ENCODE measurements at places on chromosomes 1 and 21.

- no peak for DNase-seq
Observed at GRCh38 chr1:12147201-12147701, 19.5 kb upstream of the TNFRSF1B start.

DNA sequence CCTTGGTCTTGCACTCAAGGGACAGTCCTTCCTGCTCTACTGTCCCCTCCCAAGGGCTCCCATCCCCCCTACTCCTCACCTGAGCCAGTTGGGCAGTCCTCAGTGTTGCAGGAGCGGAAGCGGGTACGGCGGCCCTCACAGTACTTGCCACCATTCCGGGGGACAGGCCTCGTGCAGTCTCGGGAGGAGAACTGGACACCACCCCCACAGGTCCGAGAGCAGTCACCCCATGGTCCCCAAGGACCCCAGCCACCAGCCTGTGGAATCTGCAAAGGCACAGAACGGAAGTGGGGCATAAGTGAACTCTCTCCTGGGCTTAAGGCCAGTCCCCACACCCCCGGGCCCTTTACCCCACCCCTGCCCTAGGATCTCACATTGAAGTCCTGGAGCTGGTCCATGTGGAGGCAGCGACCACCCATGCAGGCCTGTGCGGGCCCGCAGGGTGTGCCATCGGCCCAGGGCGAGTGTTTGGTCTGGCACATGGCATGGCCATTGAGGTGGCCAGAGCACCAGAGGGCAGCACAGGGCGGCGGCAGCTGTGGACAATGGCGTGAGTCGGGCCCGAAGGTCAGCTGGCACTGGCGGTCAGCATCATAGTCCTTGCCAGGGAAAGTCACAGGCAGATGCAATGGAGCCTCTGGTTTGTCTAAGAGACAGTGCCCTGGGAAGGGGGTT is 5.2 kb downstream of the ADAMTS4 start:
- no peak for DNase-seq

DNA sequence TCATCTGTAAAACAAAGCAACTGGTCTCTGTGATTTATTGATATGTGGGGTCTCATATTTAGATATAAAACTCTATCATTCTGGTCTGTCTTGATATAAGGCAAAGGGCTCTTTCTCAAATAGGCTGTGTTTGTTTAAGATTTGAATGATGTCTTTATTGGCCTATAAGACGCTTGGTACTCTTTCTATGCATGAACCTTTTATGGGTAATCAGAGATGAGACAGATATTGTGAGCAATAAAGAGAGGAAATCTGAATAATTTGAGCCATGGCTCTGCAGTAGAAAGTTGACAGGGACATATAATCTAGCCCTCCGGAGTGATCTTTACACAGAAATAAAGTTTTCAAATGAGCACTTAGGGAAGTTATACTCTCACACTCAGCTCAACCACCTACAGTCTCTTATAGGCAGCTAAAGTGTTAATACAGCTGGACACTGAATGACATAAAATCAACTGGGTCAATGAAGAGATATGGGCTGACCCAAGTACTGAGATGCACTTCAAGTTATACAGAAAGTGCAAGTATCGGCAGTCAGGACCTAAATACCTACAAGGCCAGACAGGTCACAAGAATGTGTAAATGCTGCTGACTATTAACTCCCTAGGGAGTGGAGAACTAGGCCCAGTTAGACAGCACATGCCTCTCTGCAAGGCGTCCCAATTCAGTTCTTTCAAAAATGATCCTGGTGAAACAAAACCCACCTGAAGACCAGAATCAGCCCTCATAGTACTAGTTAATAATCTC is 111.0 kb downstream of the PTPN14 start:
- DNase-seq = no peak

DNA sequence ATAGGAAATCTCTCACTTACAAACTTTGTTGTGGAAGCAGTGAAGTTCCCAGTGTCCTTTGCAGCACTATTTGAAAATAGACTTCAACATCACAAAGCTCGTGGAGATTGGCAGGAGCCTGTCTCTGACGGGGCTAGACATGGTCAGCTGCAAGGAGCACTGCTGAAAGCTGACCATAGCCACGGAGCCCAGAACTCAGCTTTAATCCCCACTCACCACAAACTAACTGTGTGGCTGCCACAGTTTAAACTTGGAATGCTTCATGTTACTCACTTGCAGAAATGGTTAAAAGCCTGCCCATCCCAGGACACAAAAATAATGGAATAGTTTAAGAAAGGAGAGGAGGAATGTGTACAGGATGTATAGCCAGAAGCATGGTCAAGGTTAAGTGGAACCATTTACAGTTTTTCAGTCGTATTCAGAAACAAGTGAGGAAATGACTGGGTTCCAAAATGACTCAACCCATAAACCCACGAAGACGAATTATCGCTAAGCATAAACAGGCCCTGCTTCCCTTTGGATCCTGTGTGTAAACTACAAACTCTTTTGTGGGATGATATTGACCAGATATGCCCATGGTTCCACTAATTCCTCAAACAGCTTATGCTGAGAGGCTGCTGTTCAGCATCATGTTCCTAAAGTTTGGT is 18.2 kb downstream of the DNALI1 start:
- DNase-seq = no peak

- DNase-seq = no peak
Observed at GRCh38 chr1:96837057-96837780, 115.6 kb downstream of the PTBP2 start.

GRCh38 chr1:8424539-8425116 is 106.7 kb downstream of the SLC45A1 start:
- no peak for DNase-seq

GRCh38 chr1:23810818-23811540 is 10.4 kb upstream of the GALE start:
- DNase-seq = no peak

GRCh38 chr1:168506204-168506819 is 37.5 kb downstream of the XCL2 start:
- no peak for DNase-seq

DNA sequence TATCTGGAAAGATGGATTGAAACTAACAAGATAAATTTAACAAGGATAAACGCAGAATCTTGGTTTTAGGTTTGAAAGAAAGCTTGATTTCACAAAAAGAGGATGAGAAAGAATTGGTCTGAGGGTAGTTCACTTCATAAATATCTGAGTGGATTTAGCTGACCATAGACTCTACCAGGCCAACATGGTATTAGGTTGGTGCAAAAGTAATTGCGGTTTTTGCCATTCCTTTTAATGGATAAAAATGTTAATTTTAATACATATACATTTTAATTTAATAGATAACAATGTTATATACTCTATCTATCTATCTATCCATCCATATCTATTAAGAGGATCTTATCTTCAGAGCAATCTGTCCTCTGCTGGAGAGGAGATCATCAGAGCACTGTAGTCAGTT is 70.2 kb upstream of the PLXNA2 start:
- DNase-seq = no peak

GRCh38 chr1:42231253-42231652 is 66.7 kb upstream of the GUCA2A start:
- no peak for DNase-seq

- DNase-seq = no peak
Observed at GRCh38 chr1:224329484-224329841, 509 bp downstream of the NVL start.

- no peak for DNase-seq
Observed at GRCh38 chr1:221549815-221550214, 192.1 kb downstream of the DUSP10 start.

DNA sequence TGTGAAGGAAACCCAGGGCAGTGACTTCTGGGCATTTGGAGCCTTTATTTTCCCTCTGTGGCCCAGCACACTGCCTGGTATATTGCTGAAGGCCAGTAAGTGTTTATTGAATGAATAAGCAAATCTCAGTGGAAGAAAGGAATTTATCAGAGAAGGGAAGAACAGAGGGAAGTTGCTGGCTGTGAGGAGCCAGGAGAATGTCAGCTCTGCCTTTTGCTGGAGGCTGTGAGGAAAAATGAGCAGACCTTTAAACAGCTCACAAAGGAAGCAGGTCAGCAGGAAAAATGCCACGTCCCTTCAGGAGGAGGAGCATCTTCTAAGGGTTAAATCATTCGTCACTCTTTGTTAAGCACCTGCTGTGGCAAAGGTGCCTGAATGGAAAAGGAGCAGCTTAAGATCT is 75.9 kb downstream of the GIPC2 start:
- DNase-seq = no peak

GRCh38 chr21:39533545-39534380 is 79.0 kb upstream of the B3GALT5 start:
- DNase-seq = no peak

GRCh38 chr1:206713910-206714312 is 29.2 kb downstream of the MAPKAPK2 start:
- no peak for DNase-seq

GRCh38 chr1:39575191-39576015 is 1.2 kb downstream of the PABPC4 start:
- peak; percentile 32 for DNase-seq

GRCh38 chr1:215256936-215257679 is 174.6 kb downstream of the KCNK2 start:
- DNase-seq = no peak

GRCh38 chr1:221331273-221332183 is 410.4 kb downstream of the DUSP10 start:
- no peak for DNase-seq

DNA sequence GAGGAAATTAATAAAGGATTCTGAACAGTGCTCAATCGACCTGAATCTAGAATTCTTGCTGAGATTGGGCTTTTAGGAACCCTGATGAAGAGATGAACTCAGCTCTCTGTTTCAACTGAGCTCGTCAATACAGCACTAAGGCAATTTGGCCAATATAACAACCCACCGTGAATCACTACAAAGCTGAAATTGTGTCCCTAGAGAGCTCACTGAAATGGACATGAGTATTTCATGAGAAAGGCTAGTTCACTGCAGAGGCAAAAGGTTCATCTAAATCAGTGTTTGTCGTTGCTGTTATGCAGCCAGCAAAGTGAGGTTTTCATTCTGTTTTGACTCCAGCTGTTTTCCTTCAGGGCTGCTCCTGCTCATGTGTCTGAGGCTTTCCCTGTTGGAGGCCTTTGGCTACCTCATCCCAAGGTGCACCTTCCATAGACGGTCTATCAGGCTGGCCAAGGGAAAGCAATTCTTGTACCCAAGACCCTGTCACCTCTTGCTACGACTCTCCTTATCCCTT is 83.5 kb downstream of the URB2 start:
- DNase-seq = no peak

GRCh38 chr1:198265073-198265661 is 108.4 kb downstream of the NEK7 start:
- DNase-seq = no peak

DNA sequence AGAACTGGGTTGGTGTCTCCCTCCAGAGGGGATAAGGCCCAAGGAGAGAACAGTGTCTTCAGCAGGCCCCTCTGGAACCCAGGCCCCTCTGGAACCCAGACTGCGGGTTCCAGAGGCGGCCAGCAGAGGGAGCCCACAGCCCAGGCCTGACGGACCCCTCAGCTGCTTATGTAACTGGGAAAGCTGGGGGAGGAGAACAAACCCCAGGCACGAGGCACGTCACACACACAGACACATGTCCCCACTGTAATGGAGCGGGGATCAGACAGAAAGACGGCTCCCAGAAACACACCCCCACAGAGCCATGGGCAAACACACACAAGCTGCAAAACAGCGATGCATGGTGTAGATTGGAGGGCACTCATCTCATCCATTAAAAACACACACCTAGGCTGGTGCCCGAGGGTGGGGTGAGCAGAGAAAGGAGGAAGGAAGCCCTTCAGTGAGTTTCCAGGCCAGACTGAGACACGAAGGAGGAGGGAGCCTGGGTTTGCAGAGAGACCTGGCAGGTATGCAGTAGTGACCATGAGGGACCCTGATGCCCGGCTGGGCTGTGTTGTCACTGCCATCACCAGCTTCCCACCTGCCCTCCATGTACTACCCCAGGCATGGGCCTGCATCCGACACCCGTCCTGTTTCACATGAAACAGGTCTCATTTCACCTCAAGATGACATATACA is 2.8 kb upstream of the IGSF8 start:
- peak; percentile 44 for DNase-seq

DNA sequence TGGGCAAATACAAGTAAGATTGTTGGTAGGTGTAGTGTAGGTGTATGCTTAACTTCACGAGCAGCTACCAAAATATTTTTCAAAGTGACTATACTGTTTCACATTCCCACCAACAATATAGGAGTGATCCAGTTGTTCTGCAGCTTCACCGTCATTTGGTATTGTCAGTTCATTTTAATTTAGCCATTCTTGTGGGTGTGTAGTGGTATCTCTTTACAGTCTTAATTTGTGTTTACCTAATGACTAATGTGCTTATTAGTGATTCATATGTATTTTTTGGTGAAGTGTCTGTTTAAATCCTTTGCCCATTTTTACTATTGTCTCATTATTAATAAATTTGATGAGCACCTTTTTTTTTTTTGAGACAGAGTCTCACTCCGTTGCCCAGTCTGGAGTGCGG is 35.4 kb downstream of the RCSD1 start:
- DNase-seq = no peak

DNA sequence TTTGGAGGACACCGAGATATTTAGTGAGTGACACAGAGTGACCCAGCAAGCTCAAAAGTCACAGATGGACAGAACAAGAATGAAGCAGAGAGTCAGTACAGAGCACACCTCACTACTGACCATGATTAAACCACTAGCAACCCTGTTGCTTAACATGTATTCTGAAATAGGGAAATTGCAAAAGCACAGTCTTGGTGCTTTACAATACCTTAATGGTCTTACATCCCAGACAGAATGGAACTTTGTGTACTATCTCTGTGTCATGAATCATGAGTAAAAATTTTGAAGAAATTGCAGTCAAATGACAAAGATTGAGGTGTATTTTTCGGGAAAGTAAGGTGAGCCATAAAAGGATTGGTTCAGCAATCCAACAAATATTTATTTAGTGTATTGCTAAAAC is 2.7 kb upstream of the SAMSN1 start:
- no peak for DNase-seq

DNA sequence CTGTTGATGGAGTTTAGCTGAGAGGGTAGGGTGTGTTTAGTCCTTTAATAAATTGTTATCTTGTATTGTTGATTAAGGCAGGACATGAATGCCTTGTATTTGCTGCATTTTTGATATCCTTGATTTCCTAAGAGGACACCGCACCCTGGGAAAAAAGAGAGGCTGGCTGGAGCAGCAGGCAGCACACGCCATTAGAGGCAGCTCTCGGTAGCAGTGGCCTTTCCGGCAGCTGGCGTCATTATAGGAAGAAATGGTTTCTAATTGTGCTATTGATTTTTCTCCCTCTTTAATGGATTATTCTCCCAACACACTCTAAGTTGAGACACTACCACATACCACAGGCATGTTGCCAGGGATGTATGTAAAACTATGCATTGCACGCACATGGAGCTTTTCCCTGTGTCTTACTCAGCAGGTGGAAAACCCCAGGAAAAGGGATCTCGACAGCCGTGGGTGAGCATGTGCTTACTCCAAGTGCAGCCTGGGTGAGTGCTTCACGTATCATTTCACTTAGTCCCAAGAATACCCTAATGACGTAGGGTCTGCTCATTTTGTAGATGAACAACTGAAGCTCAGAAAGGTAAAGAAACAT is 440.4 kb upstream of the RUNX1 start:
- DNase-seq = no peak

DNA sequence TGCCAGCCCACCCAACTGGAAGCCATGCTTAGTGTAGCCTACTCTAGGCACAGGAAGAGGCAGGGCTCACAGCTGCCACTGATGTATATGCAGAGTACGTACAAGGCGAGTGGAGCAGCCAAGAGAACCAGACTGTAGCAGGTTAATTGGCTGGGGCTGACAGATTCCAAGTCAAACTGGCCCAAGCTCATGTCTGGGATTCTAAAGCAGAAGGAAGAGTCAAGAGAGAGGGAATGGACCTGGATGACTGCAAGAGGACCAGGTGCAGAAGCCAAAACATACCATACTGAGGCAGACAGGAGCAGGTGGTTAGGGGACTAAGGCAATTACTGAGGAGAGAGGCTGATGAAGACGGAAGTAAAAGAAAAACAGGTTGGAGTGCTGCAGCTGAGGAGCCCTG is 51.3 kb upstream of the LRRN2 start:
- DNase-seq = no peak

All from stimulated activated CD8-positive, alpha-beta memory T cell treated with anti-CD3 and anti-CD28 coated beads, Interleukin-7, amount 100 ng/mL, for 48 hours (primary cell).